HCT116 (cell line): ENCODE measurements at places on chromosomes 3 and 15.

GRCh38 chr3:117346901-117347300 is 637.3 kb downstream of the TUSC7 start:
- no peak for DNase-seq

GRCh38 chr3:78221796-78222195 is 1181.9 kb downstream of the ROBO2 start:
- DNase-seq: no peak

GRCh38 chr15:40098489-40099261 is 10.0 kb downstream of the BMF start:
- DNase-seq: no peak

- DNase-seq: no peak
Measured at GRCh38 chr15:66080717-66081398, 172.7 kb downstream of the MEGF11 start.

GRCh38 chr15:85709250-85709649 is 85.5 kb downstream of the KLHL25 start:
- no peak for DNase-seq

DNA sequence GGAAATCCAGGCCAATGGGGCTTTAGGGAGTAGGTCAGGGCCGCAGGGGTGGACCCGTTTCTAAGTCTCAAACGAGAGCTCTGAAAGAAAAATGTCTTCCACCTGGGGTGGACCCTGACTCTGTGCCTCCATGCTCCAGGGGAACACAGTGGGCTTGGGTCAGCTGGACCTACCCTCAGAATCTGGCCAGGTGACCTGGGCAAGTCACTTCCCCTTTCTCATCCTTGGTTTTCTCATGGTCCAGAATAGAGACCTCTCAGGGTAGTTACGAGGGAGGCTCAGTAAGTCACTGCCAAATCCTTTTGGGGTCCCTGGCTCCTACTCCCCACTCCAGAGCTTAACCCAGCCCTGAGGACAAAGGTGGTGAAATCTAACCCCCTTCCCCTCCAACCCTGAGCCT is 25.8 kb downstream of the EFCAB12 start:
- no peak for DNase-seq

- no peak for DNase-seq
Measured at GRCh38 chr15:72564091-72564490, 90.0 kb downstream of the ARIH1 start.

DNA sequence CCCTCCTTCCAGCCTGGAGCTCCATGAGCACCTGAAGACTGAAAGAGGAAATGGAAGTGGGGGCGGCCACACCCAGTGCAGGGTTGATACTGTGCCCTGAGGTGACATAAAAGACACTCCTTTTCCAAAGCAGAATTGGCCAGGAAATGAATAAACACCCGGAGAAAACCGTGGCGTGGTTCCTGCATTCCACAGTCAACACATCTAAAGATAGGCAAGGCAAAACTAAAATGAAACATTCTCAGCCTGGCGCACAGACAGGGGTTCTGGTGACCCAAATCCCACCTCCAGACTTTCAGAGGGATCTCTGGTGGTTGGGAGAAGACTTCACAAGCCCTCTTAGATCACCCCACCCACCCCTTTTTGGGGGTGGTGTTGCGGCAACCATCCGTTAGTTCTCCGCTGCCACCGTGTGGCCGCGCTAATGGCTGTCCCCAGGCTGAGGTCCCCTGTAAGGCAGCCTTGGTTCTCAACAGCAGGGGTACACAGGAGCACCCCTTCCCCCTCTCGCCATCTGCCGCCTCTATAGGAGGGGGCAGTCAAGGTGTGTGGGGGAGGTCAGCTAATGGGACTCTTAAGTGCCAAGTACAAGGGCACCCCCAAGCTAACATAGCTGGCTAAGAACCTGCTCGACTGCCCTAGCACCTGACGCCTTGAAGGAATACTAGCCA is 2.5 kb upstream of the MST1R start:
- peak; percentile 55 for DNase-seq

DNA sequence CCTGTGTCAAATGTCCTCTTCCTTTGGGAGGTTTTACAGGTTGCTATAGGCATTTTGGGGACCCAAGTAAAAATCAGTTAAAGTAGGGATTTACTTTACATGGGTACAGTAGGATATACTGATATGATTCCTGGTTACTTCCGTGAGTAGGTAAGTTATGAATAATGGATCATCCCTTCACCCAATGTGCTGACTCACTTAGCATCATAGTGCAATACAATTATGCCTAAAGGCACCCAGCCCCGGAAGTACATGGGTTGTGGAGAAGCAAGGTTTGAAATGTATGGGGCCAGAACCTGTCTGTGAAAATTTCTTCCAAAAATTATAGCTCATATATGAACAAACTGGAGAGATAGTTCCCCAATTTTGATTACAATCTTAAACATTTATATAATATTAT is 64.0 kb downstream of the GLB1 start:
- DNase-seq: peak; percentile 18

GRCh38 chr15:78205337-78205736 is 29.0 kb downstream of the ACSBG1 start:
- DNase-seq: no peak

GRCh38 chr3:109081746-109082510 is 36.0 kb downstream of the MORC1 start:
- DNase-seq: peak; percentile 48

DNA sequence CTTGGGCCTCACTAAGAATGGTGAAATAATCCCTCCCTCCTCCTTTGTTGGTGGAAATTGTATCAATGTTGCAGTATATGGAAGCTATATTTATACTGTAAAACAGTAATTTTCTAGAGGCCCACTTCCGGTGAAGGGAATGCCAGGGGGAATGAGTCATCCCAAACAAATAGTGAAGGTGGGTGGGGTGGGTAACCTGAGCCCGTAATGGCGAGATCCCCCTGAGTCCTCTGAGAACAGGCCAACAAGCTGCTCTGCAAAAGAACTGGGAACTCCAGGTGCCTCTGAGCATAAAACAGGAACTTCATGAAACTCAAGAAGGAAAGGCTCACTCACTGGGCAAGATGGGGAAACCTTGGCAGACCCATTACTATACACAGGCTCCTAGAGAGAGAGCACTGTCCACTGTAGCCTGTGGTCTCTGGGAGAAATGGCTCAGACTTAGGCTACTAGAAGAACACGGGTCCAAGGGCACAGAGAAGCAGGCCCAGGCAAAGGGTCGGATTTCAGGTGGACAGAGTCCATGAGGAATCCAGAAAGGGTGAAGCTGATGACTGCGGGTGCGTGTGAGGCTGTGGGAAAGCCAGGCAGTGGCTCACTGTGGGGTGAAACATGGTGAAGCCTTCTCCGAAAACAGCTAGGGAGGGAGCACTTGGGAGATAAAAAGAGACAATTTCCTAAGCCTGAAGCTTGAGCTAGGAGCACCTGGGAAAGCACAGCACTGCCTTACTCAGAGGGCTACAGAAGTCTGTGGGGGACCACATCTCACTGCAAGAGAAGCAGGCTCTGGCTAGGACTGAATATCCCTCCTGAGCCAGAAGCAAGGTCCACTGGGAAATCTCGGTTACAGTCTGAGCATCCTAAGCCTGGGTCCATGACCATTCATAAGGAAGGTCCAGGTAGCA is 19.8 kb downstream of the LARP6 start:
- DNase-seq: peak; percentile 33

DNA sequence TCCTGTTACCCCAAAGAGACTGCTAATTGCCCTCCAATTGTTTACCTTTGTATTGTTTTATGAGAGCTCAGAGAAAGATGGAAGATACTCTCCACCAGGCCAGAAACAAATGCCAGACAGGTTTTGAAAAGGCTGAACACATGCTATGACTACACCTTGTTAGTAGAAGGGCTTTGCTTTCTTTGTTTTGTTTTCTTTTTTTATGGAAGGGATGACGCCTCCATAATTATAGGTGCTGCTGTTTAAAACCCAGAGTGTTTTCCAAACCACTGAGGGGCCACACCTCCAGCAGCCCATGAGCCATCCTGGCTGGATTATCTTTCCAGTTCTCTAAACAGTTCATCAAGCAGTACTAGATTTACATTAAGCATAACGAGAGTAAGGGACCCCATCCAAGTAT is 5.6 kb upstream of the FOXP1 start:
- DNase-seq: no peak

GRCh38 chr3:49554633-49555265 is 472 bp downstream of the BSN start:
- DNase-seq: no peak

DNA sequence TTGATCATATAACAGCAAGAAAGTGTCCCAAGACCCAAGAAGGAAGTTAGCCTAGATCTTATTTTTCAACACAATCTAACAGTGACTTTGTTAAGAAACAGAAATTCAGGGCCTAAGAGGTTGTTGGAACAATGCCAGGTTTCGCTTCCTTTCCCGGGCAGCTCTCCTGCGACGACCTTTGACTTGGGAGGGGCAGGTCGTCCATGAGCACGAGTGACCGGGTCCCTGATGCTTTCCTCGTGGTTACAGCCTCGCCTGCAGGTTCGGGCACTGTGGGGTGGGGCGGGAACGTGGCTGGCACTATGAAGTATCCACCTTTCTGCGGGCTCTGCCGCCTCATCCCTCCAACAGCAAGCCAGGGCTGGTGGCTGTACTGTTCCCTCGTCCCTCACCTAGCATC is 90.1 kb upstream of the RGMA start:
- no peak for DNase-seq

- DNase-seq: peak; percentile 36
Measured at GRCh38 chr15:99100245-99101173, 4.4 kb upstream of the SYNM start.

- DNase-seq: no peak
Measured at GRCh38 chr3:186182850-186183249, 74.0 kb upstream of the ETV5 start.

DNA sequence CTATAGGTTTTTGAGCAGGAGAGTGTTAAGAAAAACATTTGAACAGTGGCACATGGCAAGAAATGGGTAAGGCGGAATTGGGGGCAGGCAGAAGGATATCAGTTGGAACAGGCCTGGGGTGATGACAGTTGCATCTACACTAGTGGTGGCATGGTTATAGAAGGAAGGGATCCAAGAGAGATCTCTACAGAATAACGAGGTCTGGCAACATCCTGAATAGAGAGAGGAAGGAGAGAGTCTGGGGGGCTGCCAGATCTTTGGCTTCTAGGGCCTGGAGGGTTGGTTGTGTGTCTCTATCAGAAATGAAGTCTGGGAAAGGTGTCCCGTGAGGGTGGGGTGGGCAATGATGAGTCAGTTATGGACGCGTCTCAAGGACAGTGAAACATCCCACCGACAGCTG is 26.3 kb downstream of the FSTL1 start:
- DNase-seq: no peak

DNA sequence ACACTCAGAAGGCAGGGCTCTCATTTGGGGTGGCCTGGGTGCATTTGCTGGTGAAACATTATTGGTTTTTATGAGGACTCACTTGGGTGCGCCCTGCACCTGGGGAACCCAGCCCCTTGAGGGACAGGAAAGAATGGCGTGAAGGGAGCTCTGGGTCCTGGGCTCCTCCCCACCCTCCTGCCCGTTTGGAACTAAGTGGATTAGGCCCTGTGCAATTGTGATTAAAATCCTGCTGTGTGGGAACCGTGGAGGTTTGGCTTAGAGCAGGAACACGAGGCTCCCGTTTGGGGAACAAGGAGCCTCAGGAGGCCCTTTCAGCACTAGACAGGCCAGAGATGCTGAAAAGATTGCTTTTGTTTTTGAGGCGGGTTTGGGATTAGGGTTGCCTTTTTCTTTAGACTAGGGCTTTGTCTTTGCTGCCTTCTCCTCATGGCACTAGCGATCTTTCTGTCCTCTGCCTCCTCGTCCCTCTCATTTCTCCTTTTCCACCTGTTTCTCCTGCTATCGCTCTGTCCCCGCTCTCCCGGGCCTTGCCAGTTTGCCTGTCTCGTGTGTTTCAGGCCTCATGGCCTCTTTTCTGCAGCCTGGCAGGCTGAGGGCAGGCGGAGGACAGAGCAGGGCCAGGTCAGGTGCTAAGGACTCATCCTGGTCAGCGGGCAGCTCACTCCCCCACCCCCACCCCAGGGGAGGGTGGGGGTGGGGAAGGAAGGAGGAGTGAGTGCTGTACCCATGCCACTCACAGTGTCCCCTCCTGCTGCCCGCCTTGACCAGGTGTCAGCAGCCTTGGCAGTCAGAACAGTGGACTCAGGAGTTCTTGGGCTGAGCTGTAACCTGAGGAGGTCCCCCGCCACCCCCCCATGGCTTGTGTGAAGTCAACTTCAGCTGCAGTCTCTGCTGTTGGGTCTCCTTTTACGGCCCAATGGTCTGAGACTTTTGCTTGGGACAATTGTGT is 8.6 kb downstream of the MAPKAPK3 start:
- no peak for DNase-seq

DNA sequence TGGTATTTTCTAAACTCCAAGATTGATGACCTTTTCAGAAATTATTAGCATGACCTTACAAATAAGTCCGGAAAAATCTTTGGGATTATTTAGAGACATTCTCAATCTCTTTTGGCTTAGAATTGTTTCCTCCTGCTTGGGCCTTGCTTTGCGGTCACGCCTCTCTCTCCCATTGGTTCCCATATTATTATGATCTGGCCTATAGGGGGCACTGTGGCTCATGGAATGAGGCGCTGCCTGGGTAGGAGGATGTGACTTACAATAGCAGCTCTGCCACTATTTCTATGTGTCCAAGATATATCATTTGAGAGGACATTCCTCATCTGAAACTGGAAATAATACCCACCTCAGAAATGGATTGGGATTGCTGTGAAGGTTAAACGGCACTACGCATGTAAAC is 464.9 kb downstream of the MFSD1 start:
- peak; percentile 26 for DNase-seq

- DNase-seq: no peak
Measured at GRCh38 chr15:52858782-52859176, 68.6 kb upstream of the ONECUT1 start.

- DNase-seq: no peak
Measured at GRCh38 chr3:144381607-144382006, 410.0 kb downstream of the DIPK2A start.

- no peak for DNase-seq
Measured at GRCh38 chr3:15040844-15041243, 24.3 kb downstream of the MRPS25 start.

- no peak for DNase-seq
Measured at GRCh38 chr15:25783607-25784540, 79.3 kb downstream of the ATP10A start.

DNA sequence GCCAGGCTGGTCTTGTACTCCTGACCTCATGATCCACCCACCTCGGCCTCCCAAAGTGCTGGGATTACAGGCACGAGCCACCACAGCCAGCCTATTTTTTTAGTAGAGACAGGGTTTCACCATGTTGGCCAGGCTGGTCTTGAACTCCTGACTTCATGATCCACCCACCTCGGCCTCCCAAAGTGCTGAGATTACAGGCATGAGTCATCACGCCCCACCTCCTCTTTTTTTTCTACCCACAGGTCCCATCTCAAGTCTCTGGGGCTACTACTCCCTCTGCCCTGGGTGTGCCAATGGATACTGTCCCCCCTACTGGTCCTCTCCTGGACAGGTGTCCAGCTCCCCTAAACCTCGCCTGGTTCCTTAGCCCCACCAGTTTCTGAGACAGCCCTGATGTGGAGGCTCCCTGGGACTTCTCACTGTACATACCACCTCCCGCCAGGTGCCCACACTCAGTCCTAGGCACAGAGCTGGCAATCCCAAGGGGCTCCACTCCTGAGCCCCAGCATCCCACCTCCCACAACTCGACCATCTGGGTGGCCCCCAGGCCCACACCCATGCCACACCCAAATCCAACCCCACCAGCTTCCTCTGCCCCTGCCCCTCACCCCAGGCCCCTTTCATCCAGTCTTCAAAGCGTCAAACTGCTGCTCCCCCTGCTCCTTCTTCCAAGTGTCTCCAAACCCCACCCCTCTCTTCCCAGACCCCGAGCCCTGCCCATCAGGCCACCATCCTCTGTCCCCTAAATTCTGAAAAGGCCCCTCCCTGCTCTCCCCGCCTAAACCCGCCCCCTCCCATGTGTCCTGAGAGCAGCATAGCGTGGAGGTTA is 13.1 kb upstream of the CYP11A1 start:
- DNase-seq: no peak
